ENCODE measurements at places on chromosomes 6 and 20. TPM values are rescaled to one million over a fixed set of nuclear protein-coding genes. Genes with fewer than 3 reads are reported as not detected.
A peak's percentile ranks its signal among the peaks of the same experiment; 100 is the strongest.

Gene OR12D3
- polyA plus RNA-seq: not detected

Gene DEFB115
- not detected for polyA plus RNA-seq

Gene PTCHD4
- polyA plus RNA-seq: 0.13 TPM

Gene KAT14
- polyA plus RNA-seq: 6.2 TPM

Gene ADGRF1
- 8.7 TPM for polyA plus RNA-seq

Gene ASIP
- not detected for polyA plus RNA-seq

DNA sequence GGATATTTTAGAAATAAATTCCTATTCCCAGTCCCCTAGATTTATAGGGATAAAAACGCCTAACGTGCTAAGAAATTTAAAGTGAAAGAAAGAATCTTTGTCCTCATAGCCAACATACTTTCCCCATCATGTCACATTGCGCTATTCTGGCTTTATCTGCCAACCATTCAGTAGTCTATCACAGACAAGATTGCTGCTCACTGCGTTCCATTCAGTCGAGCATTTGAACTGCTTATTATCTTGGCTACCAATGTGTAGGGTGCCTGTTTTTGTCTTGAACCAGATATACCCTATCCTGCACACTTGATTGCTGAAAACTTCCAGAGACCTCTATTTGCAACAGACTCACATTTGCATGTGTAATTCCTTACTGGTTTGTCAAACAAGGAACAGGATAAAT is 751.5 kb downstream of the EPHA7 start:
- no peak for DNase-seq

GRCh38 chr20:38007526-38007925 is 25.7 kb downstream of the TTI1 start:
- no peak for DNase-seq

DNA sequence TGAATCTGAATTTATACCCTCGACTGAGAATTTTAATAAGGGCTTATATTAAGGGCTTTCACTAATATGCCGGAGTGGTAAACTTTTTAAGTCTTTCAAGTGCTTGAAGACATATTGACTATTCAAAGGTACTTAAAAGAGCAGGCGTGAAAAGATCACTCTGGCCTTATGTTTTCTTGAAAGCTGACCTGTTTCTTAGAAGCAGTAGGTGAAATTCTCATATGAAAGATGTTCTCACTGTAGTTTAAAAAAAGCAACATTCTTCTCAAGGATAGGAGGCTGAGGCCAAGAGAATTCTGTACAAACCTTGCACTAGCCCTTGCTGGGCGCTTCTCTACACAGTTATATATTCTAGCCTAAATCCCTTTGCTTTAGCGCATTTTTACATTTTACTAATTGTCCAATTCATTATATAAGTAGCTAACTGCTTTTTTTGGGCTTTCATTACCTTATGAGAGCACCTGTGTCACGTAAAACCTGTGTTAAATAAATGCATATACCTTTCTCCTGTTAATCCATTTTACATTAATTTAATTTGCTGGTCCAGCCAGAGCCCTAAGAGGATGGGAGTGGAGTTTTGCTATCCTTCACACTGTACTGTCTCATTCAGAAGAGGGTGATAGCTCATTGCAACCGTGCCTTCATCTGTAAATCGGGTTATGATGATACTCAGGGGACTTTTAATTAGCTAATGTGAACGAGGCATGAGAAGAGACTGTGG is 59.6 kb upstream of the HFE start:
- no peak for DNase-seq

- DNase-seq: no peak
Observed at GRCh38 chr6:5776706-5777390, 229.9 kb downstream of the NRN1 start.

DNA sequence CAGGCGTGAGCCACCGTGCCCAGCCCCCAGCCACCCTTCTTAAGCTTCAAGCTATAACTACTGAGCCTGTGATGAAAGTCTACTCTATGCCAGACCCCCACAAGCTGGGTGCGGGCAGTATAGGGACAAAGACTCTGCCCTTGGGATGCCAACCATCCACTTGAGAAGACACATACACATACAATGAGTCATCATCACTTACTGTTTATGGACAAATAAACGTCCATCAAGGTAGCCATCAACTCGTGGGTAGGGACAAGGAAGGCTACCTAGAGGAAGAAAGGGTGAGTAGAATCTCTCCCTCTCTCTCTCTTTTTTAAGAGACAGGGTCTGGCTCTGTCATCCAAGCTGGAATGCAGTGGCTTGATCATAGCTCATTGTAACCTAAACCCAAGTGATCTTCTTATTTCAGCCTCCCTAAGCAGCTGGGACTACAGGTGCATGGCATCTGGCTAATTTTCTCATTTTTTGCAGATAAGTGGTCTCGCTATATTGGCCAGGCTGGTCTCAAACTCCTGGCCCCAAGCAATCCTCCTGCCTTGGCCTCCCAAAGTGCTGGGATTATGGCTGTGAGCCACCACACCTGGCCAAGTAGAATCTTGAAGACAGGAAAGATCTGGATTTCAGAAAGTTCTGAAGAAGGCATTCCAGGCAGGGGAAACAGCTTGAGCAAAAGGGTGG is 2.6 kb upstream of the TP53INP2 start:
- DNase-seq: no peak

GRCh38 chr20:11766961-11767360 is 150.7 kb upstream of the BTBD3 start:
- peak; percentile 51 for DNase-seq

- no peak for DNase-seq
Observed at GRCh38 chr6:18269253-18269652, 4.9 kb upstream of the DEK start.

DNA sequence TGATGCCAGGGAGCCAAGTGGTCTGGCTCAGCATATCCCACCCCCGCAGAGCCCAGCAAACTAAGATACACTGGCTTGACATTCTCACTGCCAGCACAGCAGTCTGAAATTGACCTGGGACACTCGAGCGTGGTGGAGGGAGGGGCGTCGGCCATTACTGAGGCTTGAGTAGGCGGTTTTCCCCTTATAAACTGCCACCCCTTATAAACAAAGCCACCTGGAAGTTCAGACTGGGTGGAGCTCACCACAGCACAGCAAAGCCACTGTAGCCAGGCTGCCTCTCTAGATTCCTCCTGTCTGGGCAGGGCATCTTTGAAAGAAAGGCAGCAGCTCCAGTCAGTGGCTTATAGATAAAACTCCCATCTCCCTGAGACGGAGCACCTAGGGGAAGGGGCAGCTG is 19.4 kb downstream of the TINAG start:
- DNase-seq: no peak

DNA sequence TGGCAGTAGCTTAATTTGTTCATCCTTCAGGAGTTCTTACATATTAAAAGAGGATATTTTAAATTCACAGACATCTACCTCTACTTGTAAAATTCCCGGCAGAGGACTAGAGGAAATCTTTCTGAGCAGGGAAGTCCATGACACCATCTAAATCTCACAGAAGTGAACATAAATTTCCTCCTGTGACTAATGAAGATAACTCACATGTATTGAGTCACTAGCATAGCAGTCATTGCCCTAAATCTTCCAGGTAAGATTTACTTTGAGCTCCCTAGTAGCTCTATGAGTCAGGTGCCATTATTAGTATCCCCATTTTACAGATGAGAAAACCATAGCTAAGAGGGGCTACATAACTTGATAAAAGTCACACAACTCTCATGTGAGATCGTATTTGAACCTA is 1058.6 kb upstream of the FLRT3 start:
- DNase-seq: peak; percentile 76

DNA sequence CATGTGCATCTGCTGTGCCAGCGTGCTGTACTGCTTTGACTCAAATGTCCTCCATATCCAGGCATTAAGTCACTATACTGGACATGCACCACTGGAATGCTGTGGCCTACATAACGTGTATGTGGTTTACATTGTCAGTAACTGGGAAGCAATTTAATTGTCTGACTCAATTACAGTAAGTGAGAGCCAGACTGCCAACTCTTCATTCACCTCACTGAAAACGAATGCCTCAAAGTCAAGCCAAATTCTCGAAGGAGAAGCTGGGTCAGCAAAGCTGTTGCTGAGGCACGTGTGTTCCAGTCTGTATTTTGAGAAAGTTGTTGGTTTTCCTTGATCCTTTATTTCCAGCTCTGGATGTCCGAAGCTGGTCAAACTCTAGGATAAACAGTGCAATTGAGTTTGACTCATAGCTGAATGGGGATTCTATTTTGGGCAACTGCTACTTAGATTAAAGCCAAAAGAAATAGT is 534.3 kb downstream of the COL12A1 start:
- DNase-seq: peak; percentile 7

GRCh38 chr6:144823131-144823530 is 538.0 kb downstream of the UTRN start:
- no peak for DNase-seq

DNA sequence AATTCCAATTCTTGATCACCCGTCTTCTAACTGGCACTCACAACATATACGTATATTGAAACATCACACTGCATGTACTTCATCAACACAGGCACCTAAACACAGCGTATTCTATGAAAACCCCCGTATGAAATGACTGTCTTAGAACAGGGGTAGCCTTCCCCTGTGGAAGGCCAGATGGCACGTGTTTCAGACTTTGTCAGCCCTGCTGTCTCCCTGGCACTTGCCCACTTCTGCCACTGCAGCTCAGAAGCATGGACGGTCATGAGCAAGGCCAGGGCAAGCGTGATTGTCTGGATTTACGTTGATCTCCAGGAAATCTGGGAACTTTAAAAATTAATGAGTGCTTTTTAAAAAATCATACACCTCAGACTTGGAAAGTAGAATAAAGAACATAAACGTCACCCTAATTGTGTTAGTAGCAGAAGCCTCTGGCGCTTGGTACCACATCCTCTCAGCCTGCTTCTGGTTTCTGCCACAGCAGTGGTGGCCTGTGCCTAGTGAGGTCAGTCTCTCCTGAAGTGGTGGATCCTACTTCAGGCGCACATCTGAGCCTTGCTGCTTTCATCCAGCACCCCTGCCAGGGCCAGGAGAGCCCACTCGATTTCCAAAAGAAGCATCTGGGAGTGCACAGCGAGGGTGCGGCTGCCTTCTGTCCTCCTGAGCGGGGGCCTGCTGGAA is 18.3 kb downstream of the PDE10A start:
- DNase-seq: no peak

DNA sequence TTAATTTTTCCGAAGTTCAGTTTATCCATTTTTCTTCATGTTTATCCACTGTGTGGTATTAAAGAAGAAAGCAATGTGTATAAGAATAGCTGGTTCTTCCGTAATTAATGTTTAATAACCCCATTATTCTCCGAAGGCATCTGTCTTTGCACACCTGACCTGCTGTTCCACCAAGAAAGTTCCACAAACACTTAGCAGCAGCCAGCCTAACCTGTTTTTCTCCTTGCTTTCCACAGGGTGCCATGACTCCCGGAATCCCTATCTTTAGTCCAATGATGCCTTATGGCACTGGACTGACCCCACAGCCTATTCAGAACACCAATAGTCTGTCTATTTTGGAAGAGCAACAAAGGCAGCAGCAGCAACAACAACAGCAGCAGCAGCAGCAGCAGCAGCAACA is 7.4 kb downstream of the TBP start:
- DNase-seq: no peak

DNA sequence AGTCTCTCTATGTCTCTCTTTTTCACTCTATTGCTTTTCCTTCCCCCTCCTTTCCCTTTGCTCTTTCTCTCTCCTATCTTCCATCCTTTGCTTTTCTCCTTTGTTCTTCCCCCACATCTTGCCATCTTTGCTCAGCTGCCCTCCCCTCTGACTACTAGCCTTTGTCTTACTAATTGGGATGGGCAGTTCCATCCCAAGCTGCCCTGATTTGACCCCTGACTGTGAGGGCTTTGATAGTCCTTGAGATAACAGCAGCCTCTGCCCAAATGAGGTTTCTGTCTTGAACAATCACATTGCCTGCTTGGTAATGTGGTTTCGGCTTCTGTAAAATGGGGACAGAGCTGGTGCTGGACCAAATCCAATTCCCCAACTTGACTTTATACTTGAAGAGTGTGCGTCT is 327.7 kb downstream of the DHX35 start:
- no peak for DNase-seq

DNA sequence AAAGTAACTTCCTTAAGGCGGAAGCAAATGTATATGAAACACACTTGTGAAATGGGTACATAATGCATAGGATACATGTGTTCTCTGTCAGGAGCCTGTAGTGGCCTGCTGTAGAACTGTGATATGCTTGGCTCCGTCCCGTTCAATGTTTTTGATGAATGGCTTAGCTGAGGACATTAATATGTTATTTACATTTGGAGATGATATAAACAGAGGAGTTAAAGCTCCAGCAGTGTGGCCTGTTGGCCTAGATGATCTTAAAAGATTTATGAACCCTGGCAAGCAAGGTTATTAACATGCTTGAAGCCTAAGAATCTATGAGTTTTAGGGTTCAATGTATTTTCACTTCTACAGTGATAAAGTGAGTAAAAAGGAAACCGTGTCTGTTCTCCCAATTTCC is 59.2 kb downstream of the AKAP12 start:
- DNase-seq: no peak

- DNase-seq: no peak
Observed at GRCh38 chr20:22629447-22629846, 45.1 kb upstream of the FOXA2 start.

GRCh38 chr6:112337209-112337638 is 9.9 kb upstream of the RFPL4B start:
- peak; percentile 55 for DNase-seq

- no peak for DNase-seq
Observed at GRCh38 chr6:110629153-110629552, 152.7 kb upstream of the SLC22A16 start.

DNA sequence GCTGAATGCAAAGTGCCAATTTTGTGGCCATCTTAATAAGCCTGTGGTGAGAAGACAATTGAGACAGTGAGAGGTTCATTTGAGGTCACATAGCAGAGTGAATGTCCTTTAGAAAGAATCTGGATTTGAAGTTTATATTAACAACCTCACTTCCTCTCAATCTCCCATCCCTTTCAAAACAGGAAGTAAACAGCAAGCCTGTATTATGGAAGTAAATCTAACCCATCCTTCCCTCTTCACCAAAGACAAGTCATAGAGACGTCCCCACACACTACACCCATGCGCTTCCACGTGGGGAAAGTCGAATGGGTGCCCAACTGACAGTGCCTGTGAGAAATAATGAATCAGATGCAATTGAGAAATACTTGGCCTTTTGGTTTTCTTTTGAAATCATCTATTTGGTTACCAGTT is 28.8 kb upstream of the CCND3 start:
- no peak for DNase-seq

- no peak for DNase-seq
Observed at GRCh38 chr6:16318953-16319720, 80.8 kb downstream of the GMPR start.

- no peak for DNase-seq
Observed at GRCh38 chr20:50789968-50790650, 4.8 kb upstream of the BCAS4 start.
